Left renal pelvis (tissue), 4 donors: ENCODE measurements at places on chromosomes 6 and 20.

- no peak for DNase-seq
These were observed 23.0 kb upstream of the FKBP1A start for GRCh38 chr20:1415667-1416468.

GRCh38 chr6:106804346-106805335 is 169.9 kb downstream of the CD24 start:
- DNase-seq = no peak

- no peak for DNase-seq
These were observed 81.9 kb downstream of the ERMARD start for GRCh38 chr6:169833258-169833794.

DNA sequence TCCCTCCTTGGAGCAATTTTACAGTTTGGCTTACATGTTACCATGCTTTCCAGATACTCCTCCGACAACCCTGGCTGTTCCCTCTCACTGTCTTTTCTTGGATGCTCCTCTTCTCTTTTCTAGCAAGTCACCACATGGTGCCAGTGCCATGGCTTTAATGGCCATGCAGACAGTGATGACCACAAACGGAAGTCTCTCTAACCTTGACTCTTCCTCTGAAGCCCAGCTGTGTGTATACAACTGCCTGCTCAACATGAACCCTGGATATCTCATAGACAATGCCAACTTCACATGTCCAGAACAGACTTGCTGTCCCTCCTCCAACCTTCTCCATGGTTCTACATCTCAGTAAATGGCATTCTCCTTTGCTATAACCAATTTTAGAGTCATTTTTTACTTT is 49.8 kb upstream of the NEDD9 start:
- no peak for DNase-seq

GRCh38 chr6:15892369-15892768 is 229.5 kb upstream of the DTNBP1 start:
- no peak for DNase-seq

DNA sequence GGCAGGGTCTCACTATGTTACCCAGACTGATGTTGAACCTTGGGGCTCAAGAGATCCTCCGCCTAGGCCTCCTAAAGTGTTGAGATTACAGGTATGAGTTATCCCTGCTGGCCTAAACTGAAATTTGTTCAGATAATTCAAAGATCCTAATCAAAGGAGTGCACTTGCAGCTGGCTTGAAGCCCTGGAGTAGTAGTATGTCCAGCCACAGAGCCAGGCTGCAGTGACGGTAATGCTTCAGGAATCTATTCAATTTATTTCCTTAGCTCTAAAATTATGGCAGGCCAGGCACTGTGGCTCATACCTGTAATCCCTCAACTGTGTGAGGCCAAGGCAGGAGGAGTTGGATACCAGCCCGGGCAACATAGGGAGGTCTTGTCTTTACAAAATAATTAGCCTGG is 1.4 kb upstream of the DDX43 start:
- DNase-seq = no peak

- DNase-seq = no peak
These were observed 27.0 kb upstream of the SLA2 start for GRCh38 chr20:36672991-36673390.

DNA sequence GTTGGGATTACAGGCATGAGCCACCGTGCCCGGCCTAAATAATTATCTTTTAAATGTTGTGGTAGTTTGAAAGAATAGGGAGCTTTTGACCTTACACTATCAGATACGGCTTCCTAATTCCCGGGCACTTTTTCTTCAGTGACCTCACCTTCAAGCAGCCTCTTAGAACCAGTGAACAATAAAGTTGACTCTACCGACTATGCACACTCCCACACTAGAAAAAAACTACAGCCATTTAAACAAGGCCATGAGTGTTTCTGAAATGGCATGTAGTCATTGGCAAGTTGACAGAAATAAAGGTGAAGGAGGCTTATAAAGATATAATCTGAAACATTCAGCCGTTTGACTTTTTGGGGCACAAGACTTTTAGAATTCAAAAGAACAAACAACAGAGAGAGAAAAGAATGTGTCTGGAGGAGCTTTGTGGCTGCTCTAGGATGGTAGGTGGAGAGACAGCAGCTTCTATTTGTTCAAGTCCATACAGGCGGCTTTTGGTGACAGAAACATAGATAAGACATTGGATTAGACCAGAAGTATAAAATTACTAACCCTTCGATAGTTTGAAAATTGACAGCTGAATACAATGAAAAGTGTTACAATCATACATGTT is 75.2 kb downstream of the GJA1 start:
- DNase-seq = no peak

GRCh38 chr6:56745971-56746370 is 103.3 kb upstream of the DST start:
- DNase-seq = no peak

GRCh38 chr20:50526403-50526989 is 16.3 kb downstream of the PTPN1 start:
- DNase-seq = no peak

DNA sequence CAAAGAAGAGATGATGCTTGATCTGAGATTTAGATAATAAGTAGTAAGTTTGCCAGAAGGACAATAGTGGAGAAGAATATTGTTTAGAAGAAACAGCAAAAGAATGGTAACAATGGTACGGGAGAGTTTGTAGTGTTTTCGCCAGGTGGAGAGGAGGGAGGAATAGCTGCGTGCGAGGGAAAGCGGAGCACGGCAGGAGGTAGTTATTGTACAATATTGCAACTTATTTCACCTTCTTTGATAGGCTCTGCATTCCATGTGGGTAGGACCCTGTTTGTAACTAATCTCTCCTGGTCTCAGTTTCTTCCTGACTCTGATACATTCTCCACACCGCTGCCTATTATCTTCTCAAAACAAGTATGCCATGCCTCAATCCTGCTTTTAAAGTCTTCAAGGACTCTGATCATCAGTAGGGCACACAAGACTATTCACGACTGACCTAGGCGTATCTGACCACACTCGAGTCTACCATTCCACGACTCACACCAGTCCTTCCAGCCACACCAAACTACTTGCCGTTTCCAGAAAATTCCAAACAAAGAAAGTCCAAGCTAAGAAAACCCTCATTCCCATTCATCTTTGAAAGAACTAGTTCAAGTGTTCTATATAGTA is 1.1 kb downstream of the PPIL4 start:
- no peak for DNase-seq

GRCh38 chr6:82980086-82980485 is 85.6 kb downstream of the UBE3D start:
- DNase-seq = no peak

GRCh38 chr6:109236115-109237076 is 141.1 kb downstream of the CEP57L1 start:
- no peak for DNase-seq

DNA sequence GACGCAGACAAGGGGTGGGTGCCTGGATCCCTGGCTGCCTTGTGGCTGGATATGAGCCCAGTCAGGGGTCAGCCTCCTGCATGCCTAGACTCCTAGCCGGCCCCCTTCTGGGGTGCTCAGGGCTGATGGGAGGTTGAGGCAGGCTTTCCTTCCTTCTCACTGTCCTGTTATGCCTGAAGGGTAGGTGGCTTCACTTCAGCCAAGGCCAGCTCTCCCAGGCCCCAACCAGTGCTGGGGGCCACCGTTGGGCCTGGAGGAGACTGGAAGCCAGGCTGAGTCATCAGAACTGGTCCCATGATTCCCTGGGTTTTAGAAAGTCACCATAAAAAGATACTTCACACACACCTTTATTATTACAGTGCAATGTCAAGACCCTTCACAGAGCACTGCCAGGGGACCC is 2.9 kb upstream of the POU5F1 start:
- DNase-seq = no peak

GRCh38 chr20:8971669-8972316 is 97.1 kb upstream of the PLCB4 start:
- no peak for DNase-seq

GRCh38 chr6:153092082-153093013 is 38.7 kb downstream of the RGS17 start:
- DNase-seq = no peak

DNA sequence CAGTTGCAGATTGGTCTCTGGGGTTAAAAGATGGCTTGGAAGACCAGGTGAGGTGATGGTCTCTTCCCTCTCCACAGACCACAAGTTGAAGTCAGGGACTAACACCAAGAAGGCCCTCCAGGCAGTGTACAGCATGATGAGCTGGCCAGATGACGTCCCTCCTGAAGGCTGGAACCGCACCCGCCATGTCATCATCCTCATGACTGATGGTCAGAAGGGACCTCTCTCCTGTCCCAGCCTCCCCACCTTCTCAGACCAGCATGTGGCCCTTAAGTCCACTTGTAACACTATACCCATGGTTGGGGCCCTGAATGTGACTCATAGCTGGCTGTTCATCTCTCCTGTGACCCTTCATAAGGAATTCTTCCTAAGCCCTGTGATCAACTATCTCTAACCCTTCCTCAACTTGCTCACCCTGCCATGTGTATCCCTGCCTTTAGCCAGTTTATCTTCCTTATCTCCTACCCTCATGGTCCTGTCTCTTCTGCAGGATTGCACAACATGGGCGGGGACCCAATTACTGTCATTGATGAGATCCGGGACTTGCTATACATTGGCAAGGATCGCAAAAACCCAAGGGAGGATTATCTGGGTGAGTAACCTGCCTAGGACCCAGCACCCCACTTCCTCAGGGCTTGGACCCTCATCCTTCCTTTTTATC is 3.0 kb downstream of the CFB start:
- no peak for DNase-seq

DNA sequence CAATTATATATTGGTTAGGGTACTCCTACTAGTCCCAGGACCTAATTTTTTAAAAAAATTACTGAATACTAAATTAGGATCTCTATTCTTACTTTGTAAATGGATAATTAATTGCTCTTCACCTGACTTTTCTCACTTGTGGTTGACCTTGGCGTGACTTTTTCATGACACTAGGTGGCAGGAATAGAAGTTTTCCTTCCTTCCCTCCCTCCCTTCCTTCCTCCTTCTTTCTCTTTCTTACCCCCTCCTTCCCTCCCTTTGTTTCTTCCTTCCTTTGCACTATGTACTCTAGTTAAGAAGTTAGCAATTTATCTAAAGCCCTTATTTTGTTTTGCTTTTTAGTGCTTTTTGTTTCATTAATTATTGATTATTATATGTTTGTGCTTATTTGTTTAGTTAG is 20.4 kb upstream of the HBS1L start:
- DNase-seq = no peak

DNA sequence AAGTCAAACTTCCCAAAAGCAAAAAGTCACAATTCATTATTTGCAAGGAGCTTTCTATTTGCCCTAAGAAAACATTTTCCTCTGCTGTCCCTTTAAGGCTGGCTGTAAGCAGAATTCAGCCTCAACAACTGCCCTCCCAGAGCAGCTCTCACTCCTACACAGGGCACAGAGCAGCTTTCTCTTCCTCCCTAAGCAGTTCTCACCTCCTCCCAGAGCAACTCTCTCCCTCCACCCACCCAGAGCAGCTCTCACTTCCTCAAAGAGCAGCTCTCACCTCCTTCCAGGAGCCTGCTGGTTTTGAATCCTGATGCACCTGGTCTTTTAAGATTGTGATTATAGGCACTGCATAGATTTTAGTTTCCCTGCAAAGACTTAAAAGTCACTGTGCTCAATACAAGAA is 120.6 kb upstream of the TMEM181 start:
- no peak for DNase-seq

DNA sequence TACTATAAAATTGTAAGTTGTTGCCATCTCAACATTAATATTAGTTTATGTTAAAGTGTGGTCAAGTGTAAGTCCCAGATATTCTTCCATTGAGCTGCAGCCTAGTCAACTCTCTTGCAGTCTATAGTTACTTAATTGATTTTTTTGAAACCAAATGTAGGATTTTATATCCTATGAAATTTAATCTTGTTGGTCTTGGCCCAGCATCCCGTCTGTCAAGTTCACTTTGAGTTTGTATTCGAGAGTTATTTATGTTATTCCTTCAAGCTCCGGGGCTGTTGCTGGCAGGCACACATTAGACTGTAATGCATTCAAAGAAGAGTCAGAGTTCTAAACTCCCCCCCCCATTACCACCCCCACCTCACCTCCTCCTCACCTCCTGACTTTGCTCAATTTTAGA is 71.0 kb upstream of the SPACA1 start:
- no peak for DNase-seq

- no peak for DNase-seq
These were observed 93.1 kb downstream of the CHD6 start for GRCh38 chr20:41524980-41525613.

- DNase-seq = no peak
These were observed 489.2 kb downstream of the EPHA7 start for GRCh38 chr6:92930171-92930570.

GRCh38 chr6:117200067-117200466 is 65.3 kb upstream of the VGLL2 start:
- DNase-seq = no peak

- no peak for DNase-seq
These were observed 15.2 kb upstream of the SDHAF4 start for GRCh38 chr6:70551566-70551965.

DNA sequence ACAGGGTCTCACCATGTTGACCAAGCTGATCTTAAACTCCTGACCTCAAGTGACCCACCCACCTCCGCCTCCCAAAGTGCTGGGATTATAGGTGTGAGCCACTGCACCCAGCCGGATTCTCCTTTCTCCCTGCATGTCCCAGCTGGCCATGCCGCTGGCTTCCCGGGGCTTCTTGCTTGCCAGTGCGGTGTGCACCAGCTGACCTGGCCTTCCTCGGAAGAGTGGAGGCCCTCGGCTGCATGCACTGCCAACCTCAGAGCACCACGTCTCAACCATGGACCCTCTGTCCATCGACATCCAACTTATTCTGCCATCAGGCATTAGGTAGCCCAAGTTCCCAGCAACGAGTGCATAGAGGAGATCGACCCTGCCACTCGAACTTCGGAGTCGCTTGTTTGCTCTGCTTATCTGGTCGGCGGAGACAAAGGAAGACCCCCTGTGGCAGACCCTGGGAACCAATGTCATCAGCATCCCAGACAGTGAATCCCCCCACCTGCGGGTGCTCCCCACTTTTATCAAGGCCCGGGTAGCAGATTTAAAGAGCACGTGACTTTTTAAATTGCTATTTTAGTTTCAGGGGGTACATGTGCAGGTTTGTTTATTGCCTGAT is 307.8 kb downstream of the CDH4 start:
- no peak for DNase-seq

- DNase-seq = no peak
These were observed 44.8 kb upstream of the CTNNBL1 start for GRCh38 chr20:37649017-37649416.

DNA sequence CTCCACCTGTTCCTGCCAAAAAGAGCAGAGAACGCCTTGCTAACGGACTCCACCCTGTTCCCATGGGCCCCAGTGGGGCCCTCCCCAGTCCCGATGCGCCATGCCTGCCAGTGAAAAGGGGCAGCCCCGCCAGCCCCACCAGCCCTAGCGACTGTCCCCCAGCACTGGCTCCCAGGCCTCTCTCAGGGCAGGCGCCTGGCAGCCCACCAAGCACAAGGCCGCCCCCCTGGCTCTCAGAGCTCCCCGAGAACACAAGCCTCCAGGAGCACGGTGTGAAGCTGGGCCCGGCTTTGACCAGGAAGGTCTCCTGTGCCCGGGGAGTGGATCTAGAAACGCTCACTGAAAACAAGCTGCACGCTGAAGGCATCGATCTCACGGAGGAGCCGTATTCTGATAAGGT is 201.8 kb downstream of the SASH1 start:
- DNase-seq = no peak
